ENCODE measurements at places on chromosomes 12 and 14. TPM values are rescaled to one million over a fixed set of nuclear protein-coding genes. Genes with fewer than 3 reads are reported as not detected.

GRCh38 chr14:31037709-31038221, 11.6 kb upstream of the STRN3 start:
- H3K36me3 ChIP-seq, result peaks cover 6% of the 10 kb centered on the region
- no peak overlapping the region for H3K27ac ChIP-seq
- no peak for DNase-seq
- H3K4me3 ChIP-seq, result no peak overlapping the region

DNA sequence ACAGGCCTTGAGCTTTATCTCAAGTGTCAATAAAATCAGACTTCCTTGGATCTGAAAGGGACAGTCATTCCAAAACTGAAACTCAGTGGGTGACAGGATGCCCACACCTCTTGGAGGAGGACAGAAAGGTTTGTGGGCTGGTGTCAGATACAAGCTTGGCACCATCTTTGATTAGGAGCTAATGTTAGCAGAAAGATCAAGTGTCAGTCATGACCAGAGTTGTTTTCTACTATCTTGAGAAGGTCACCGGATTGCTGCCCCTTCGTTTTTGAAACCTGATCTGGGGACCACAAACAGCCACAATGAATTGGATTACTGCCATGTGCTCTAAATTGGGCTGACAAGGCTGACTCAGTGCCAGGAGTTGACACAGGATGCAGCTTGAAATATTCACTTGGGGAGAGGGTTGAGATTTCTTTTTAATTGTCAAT, 88.3 kb downstream of the OTOGL start:
- H3K4me1 ChIP-seq, result no peaks in the 10 kb centered on the region
- DNase-seq, result peak; percentile 7
- H3K27me3 ChIP-seq, result no peaks in the 10 kb centered on the region
- no peak overlapping the region for H3K27ac ChIP-seq

GRCh38 chr14:39423793-39424192, 8.4 kb downstream of the FBXO33 start:
- peaks cover 56% of the 10 kb centered on the region for H3K4me1 ChIP-seq
- H3K4me3 ChIP-seq, result no peak overlapping the region
- H3K36me3 ChIP-seq, result peaks cover 19% of the 10 kb centered on the region
- H3K27me3 ChIP-seq, result no peaks in the 10 kb centered on the region
- DNase-seq, result no peak

- H3K4me3 ChIP-seq, result peak within 1 kb of the TSS; percentile 87
- peak within 1 kb of the TSS; percentile 77 for H3K27ac ChIP-seq
- H3K4me1 ChIP-seq, result peaks cover 52% of the 10 kb centered on the region
- H3K27me3 ChIP-seq, result no peaks in the 10 kb centered on the region
Measured at GRCh38 chr12:104303538-104304151, at the start of gene EID3. Gene EID3 (plus strand): TSS chr12:104303739. CDS start chr12:104303935, 196 bp downstream.

DNA sequence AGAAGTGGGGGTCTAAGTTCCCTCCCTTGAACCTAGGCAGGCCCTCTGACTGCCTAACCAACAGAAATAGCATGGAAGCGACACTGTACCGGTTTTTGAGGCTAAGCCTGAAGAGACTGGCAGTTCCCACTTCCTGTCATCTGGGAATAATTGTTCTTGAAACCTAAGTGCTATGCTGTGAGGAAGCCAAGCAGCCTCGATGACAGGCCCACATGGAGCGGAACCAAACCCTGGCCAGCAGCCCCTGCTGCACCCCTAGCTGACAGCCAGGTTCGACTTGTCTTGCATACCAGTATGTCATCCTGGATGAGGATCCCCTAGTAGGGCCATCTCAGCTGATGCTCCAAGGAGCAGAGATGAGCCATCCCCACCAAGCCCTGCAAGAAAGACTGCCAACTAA, 6.4 kb upstream of the GPR68 start:
- no peak overlapping the region for H3K27ac ChIP-seq
- peaks cover 6% of the 10 kb centered on the region for H3K36me3 ChIP-seq
- H3K4me3 ChIP-seq, result no peak overlapping the region
- H3K27me3 ChIP-seq, result no peaks in the 10 kb centered on the region
- DNase-seq, result no peak

DNA sequence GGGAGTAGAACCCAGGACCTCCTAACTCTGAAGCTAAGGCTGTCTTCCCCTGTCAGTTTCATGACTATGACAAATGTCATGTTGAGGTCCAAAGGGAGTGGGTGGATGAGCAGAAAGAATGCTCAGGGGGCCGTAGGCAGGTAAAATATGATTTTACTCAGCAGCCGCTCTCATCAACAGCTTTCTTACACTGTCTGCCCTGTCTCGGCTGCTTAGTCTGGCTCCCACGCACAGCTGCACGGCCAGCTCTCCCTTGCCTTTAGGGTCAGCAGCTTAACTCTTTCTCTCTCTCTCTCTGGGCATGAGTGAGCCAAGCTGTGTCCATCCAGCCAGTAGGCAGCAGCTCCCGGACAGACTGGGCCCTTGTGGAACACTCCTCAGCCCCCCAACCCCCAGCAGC, 95.2 kb downstream of the GCH1 start:
- peaks cover 8% of the 10 kb centered on the region for H3K27me3 ChIP-seq
- no peaks in the 10 kb centered on the region for H3K36me3 ChIP-seq
- no peak overlapping the region for H3K27ac ChIP-seq
- peaks cover 6% of the 10 kb centered on the region for H3K4me1 ChIP-seq
- H3K4me3 ChIP-seq, result no peak overlapping the region

- no peak overlapping the region for H3K4me3 ChIP-seq
- DNase-seq, result no peak
- no peaks in the 10 kb centered on the region for H3K27me3 ChIP-seq
- peaks cover 5% of the 10 kb centered on the region for H3K36me3 ChIP-seq
Measured at GRCh38 chr14:70759398-70759797, 49.9 kb downstream of the MAP3K9 start.

DNA sequence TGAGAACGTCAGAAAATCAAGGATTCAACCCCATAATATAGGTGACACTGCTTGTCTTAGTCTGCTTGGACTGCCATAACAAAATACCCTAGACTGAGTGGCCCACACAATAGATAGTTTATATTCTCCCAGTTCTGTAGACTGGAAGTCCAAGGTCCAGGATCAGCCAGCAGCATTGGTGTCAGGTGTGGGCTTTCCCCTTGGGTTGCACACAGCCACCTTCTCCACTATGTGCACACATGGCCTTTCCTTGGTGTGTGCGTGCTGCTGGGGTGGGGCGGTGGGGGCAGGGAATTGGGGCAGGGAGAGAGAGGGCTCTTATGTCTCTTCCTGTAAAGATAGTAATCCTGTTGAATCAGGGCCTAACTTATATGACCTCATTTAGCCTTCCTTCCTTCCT, 106.4 kb downstream of the SLC25A47 start:
- no peak for DNase-seq
- H3K27me3 ChIP-seq, result no peaks in the 10 kb centered on the region
- no peak overlapping the region for H3K4me3 ChIP-seq
- H3K4me1 ChIP-seq, result peaks cover 11% of the 10 kb centered on the region

DNA sequence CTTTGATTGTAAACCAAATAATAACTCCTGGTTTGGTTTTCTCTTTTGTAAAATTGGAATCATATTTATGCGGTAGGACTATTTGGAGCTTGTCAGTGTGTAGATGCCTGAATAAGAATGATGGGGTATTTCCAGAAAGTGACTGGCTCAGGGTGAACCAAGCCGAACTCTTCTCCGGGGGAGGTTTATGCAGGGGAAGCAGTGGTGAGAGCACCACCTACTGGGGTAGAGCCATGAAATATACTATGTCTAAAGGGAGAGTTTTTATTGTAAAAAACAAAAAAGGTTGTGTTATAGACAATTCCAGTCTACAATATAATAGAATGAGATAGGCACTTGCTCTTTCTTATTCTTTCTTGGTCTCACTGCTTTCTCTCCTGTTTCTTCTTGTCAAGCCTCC, 222.9 kb upstream of the SLC16A7 start:
- no peak overlapping the region for H3K4me3 ChIP-seq
- H3K36me3 ChIP-seq, result no peaks in the 10 kb centered on the region

GRCh38 chr14:60089221-60089620, 2.5 kb upstream of the PCNX4 start:
- no peak for DNase-seq
- H3K4me3 ChIP-seq, result no peak overlapping the region
- H3K4me1 ChIP-seq, result peaks cover 17% of the 10 kb centered on the region
- no peak overlapping the region for H3K27ac ChIP-seq

DNA sequence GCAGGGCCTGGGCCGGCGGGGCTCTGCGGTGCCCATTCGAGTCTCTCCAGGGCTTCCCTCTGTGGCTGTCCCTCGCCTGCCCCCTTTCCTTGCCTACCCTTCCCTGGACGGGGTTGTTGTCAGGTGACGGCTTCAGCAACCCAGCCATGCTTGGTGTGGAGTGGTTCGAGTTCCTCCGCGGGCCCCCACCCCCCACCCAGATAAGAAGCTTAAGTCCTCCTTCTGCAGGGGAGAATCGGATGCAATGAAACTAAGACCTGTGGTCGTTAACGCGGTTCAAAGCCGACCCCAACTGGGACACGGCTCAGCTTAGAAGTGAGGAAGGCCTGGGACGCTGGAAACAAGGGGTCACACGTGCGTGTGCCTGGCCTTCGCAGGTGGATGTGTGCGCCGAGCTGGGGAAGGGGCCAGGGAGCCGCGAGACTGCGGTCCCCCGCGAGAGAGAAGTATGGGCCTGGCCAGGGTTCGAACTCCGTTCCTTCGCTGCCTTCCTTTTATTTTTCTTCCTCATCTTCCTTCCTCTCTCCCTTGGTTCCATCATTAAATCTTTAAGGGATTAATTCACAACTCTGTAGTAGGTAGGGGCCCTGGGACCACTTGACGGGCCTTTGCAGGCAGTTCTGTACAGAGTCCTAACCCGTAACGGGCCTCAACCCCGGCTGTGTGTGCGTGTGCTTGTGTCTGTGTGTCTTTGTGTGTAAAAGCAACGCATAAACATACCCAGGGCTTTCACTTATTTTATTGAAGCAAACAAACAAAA, 3.5 kb downstream of the TTC6 start:
- no peak overlapping the region for H3K4me3 ChIP-seq
- no peak for DNase-seq
- H3K27me3 ChIP-seq, result peaks cover 73% of the 10 kb centered on the region
- peaks cover 9% of the 10 kb centered on the region for H3K36me3 ChIP-seq
- peak overlapping the region; percentile 50 for H3K27ac ChIP-seq
- peaks cover 35% of the 10 kb centered on the region for H3K4me1 ChIP-seq

GRCh38 chr12:25556153-25556552, 3.1 kb upstream of the LMNTD1 start:
- H3K27ac ChIP-seq, result no peak overlapping the region
- H3K4me1 ChIP-seq, result peaks cover 6% of the 10 kb centered on the region
- H3K36me3 ChIP-seq, result peaks cover 2% of the 10 kb centered on the region
- no peaks in the 10 kb centered on the region for H3K27me3 ChIP-seq

- H3K4me3 ChIP-seq, result no peak overlapping the region
- no peak overlapping the region for H3K27ac ChIP-seq
- H3K36me3 ChIP-seq, result no peaks in the 10 kb centered on the region
- H3K4me1 ChIP-seq, result no peaks in the 10 kb centered on the region
- no peak for DNase-seq
Measured at GRCh38 chr12:116461060-116461459, 98.1 kb upstream of the MAP1LC3B2 start.

GRCh38 chr14:23351681-23352505, 794 bp downstream of the SLC22A17 start:
- H3K36me3 ChIP-seq, result no peaks in the 10 kb centered on the region
- H3K4me1 ChIP-seq, result peaks cover 6% of the 10 kb centered on the region
- DNase-seq, result no peak
- no peak overlapping the region for H3K27ac ChIP-seq
- H3K4me3 ChIP-seq, result peak overlapping the region; percentile 71

GRCh38 chr14:91399868-91400640, 17.6 kb downstream of the CCDC88C start:
- DNase-seq, result peak; percentile 64
- H3K27ac ChIP-seq, result peak overlapping the region; percentile 97
- H3K36me3 ChIP-seq, result peaks cover 24% of the 10 kb centered on the region

- DNase-seq, result no peak
- H3K4me3 ChIP-seq, result no peak overlapping the region
- no peaks in the 10 kb centered on the region for H3K27me3 ChIP-seq
- H3K36me3 ChIP-seq, result no peaks in the 10 kb centered on the region
- no peak overlapping the region for H3K27ac ChIP-seq
Measured at GRCh38 chr12:6158255-6158654, 33.8 kb upstream of the VWF start.

DNA sequence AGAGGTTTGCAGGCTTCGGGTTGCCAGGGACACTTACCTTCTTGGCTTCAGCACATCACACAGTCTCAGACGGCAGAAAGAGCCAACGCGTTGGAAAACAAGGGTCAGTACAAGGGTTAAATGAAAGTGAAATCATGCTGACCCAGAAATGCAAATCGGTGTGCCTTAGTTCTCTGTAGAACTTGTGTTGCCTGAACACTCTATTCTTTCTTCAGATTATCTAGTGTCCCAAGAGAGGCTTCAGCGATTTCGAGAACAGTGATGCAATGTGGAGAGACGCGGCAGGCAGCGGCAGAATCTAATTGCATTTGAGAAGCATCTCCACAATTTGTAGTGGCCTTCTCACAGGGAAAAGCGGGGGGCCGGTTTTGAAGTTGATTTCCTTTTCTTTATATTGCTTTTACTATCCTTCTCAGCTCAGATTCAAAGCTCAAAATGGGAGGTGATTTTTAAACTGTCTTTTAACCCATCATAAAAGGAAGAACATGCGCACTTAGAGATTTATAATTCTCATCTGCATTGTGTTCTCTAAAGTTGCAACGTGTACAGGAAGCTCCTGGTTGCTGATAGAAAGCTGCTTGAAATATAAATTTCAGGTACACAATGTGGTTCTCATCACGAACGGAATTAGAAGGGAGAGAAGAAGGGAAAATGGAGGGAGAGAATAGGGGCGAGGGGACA, 67.8 kb upstream of the EGLN3 start:
- H3K4me1 ChIP-seq, result peaks cover 2% of the 10 kb centered on the region
- no peaks in the 10 kb centered on the region for H3K27me3 ChIP-seq
- H3K27ac ChIP-seq, result peak overlapping the region; percentile 60
- H3K4me3 ChIP-seq, result peak overlapping the region; percentile 55

Gene SLC6A12
- 0.21 TPM for total RNA-seq

Gene TBX3
- not detected for total RNA-seq

Gene NGB
- not detected for total RNA-seq

Gene RNASE3
- total RNA-seq, result not detected

Gene DEPDC4
- 3.4 TPM for total RNA-seq

Gene ENDOU
- total RNA-seq, result not detected

Gene GDF11
- total RNA-seq, result 4.2 TPM

Gene TDRD9
- total RNA-seq, result 0.10 TPM

Gene ADAM20
- 0.43 TPM for total RNA-seq

Measured in activated naive CD4-positive, alpha-beta T cell treated with anti-CD3 and anti-CD28 coated beads for 36 hours (primary cell).